Mesothelial cell of epicardium (in vitro differentiated cells): ENCODE measurements at places on chromosomes 6 and 20.

DNA sequence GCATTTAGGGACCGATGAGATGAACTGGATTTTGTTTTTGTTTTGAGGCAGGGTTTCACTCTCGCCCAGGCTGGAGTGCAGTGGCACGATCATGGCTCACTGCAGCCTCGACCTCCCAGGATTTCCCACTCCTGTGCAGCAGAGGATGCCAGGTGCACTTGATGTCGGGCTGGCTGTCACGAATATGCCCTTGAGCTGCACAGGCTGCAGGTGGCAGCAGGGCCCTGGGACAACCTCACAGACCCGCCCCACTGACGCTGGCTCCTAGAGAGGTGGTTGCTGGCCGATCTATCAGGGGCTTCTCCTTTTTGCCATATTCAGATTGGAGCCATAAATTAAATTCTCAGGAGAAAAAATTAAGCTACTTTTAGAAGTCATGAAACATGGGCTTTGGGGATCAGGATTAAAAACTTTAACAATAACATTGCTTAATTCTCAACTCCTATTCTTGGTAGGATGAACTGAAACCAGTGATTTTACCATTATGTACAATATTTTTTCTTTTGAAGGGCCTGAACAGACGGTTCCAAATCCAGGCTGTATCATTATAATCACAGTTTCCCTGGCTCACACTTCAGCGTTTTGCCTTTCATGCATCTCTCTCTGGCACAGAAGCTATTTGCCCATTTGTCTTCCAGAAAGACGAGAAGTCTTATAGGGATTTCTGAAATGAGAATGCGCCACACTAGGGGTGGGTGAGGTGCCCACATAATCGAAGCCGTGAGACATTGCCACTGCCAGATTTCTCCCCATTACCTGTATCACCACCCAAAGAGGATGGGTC lies 32.4 kb downstream of the NQO2 start:
- no peak for DNase-seq

- no peak for DNase-seq
Measured at GRCh38 chr20:58775371-58775770, 75.3 kb downstream of the GNAS-AS1 start.

DNA sequence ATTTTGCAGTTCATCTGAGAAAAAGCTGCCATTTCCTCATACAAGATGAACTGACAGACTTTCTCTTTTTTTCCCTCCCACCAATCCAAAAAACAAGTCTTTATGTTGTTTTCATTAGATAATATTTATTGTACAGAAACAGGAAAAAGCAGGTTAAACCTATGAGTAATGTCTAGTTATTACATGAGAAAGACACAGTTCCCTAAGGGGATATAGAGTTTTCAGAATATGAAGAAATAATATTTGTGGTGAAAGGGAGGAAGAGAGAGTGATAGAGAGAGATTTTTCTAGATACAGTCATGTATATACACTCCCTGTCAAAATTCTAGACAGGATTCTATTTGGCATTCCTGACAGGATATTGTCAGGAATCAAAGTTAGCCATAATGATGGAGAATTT lies 392.4 kb downstream of the BMP2 start:
- DNase-seq = no peak

DNA sequence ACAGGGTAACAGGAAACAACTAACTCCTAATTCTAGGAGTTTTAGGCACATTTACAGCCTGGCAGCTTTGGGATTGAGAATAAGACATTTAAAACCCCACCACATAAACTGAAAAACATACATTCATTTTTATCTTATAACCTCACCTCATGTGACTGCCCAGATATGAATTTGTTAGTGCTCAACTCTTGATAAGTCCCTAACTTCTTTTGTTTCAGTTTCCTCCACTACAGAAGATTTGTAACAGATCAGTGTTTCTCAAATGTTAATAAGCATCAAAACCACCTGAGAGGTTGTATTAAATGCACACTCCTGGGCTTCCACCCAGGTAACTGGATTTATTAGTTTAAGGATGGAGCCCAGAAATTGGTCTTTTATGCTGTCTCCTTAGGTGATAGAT lies 190.1 kb upstream of the ARID1B start:
- DNase-seq = no peak

- no peak for DNase-seq
Measured at GRCh38 chr20:40525351-40525750, 163.7 kb downstream of the MAFB start.

DNA sequence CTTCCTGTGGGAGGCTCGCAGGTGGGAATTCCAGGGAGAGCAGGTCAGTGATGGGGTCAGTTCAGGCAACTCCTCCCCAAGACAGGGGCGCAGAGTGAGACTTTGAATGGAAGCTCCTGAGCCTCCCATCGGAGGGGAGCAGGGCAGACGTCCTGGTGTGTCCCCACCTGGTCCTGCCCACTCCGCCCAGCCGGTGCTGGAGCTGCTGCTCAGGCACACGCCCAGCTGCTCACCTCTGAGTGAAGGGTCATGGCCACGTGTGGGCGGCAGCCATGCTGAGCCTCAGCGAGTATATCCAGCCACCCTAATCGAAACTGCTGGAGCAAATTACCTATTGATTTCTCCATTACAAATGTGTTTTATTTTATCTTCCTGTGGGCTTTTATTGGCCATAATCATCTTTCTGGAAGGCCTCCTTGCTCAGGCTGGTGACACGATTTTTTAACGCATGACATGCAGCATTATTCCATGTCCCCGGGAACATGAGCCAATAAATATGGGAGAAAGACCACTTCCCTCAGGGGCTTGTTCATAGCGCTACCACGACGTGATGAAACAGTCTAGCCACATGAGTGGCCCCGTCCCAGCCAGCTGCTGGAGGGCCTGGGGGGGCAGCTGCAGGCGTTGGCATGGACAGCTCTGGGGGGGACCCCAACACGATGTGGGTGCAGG lies 148.1 kb downstream of the TAF4 start:
- no peak for DNase-seq

DNA sequence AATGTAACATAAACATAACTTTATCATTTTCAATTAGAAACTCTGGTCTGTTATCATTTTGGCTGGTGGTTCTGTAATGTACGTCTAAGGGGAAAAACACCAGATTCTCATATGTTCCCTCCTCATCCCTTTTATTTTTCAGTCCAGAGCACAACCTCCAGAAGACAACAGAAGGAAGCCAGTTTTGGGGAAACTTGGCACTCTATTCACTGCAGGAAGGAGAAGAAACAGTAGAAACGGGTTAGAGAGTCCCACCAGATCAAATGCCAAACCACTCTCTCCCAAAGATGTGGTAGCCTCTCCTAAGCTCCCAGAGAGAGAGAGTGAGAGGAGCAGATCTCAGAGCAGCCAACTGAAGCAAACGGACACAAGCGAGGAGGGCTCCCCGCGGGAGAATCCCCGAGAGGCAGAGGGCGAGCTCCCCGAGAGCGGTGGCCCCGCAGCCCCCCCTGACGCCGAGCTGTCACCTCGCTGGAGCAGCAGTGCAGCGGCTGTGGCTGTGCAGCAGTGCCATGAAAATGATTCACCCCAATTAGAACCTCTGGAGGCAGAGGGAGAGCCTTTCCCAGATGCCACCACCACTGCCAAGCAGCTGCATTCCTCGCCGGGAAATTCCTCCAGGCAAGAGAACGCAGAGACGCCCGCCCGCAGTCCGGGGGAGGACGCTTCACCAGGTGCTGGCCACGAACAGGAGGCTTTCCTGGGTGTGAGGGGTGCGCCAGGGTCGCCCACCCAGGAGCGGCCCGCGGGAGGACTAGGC lies 117.8 kb downstream of the RTN4IP1 start:
- peak; percentile 61 for DNase-seq

GRCh38 chr20:49523767-49524360 lies 41.4 kb upstream of the KCNB1 start:
- no peak for DNase-seq

DNA sequence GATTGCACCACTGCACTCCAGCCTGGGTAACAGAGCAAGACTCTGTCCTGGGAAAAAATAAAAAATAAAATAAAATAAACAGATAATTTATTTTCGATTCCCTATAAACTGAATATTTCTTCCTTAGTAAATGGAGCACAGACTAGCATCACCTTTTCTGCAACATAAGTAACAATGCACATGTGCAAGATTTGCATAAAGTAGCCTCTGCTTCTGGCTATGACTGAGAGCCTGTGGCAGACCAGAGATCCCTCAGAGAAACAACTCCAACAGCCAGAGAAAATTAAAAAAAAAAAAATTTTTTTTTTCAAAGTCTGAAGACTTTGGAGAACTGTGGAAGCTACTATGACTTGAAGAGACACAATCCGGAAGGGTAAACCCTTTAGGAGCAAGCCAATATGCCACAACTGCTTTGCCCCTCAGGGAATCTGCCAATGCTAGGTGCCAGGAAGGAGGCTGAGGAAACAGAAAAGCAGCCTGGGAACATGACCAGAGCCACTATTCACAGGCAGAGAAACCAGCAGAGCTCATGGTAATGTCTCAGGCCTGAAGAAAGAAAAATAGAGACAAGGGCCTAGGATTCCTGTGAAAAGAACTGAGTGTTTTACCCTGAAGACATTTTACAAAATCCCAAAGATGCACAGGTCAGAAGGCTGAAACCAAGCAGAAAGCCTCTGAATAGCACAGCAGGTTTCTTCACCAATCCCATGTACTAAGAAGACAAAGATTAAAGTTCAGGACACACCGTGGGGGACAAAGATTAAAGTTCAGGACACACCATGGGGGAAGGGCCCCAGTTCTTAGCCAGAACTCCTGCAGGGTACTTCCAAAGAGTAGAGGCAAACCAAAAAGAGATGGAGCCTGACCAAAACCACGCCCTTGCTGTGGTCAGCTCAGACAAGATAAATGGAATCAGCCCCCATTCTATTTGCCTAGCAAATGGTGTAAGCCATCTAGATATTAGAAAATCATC lies 25.8 kb downstream of the B4GALT5 start:
- DNase-seq = no peak

GRCh38 chr20:62350098-62350628 lies 16.9 kb downstream of the LAMA5 start:
- DNase-seq = no peak

DNA sequence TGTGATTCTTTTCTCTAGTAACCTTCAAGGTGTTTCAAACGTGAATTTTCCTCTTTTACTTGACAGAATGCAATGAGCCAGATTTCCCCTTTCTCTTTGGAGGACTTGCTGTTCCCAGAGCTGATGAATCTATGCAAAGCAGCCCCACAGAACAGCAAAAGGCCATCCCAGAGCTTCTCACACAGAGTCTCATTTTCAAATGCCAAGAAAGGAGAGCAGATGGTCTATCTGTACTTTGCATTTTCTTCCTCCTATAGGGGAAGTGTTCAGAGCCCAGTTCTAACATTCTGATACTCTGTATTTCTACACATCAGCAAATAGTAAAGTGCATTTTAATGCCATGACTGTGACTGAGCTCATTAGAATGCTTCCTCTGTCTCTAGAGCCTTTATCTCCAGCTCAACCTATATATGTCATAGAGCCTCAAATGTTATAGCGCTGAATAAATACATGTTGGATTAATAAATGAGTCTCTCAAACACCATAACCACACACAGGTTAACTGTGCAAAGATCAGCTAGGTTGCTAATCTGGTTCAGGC lies 81.8 kb upstream of the EYA4 start:
- DNase-seq = no peak
